C1 segment of cervical spinal cord (tissue), 14 donors: ENCODE measurements at places on chromosomes 5 and 9.
A peak's percentile ranks its signal among the peaks of the same experiment; 100 is the strongest.

DNA sequence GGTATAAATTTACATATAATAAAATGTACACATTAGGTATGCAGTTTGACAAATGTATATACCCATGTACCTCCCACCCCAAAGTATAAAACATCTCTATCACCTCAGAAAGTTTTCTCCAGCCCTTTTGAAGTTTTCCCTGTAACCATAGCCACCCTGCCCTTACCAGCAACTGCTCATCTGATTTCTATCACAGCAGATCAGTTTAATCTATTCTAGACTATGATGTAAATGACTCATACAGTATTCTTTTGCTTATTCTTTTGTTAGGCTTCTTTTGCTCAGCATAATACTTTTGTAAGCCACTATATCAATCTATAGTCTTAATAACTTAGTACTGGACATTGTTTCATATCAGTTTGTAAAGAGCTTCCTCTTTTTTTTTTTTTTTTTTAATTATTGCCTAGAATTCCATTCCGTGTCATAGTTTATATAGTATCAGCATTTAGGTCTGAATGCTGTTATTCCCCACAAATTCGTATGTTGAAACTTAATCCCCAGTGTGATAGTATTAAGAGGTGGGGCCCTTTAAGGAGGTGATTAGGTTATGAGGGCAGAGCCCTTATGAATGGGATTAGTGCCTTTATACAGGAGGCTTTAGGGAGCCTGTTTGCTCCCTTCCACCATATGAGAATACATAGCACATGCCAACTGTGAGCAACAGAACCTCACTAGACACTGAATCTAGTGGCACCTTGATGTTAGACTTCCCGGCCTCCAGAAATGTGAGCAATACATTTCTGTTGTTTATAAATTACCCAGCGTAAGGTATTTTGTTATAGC is 20.3 kb downstream of the MELK start:
- no peak for DNase-seq

- no peak for DNase-seq
These were observed 2269.7 kb downstream of the MAT2B start for GRCh38 chr5:165775111-165775510.

GRCh38 chr9:33081128-33081851 is 4.8 kb upstream of the SMU1 start:
- DNase-seq, result peak; percentile 22

GRCh38 chr5:122846051-122846550 is 688 bp downstream of the SNX24 start:
- DNase-seq, result no peak

- no peak for DNase-seq
These were observed 32.3 kb downstream of the RUSC2 start for GRCh38 chr9:35522187-35522586.

- DNase-seq, result no peak
These were observed 75.0 kb downstream of the SLIT3 start for GRCh38 chr5:169225830-169226356.

- no peak for DNase-seq
These were observed 167.3 kb upstream of the IRX1 start for GRCh38 chr5:3428334-3428733.

- DNase-seq, result no peak
These were observed 1.6 kb upstream of the FOXD1 start for GRCh38 chr5:73450137-73450536.

- DNase-seq, result no peak
These were observed 217.0 kb downstream of the DOCK8 start for GRCh38 chr9:431701-432100.

DNA sequence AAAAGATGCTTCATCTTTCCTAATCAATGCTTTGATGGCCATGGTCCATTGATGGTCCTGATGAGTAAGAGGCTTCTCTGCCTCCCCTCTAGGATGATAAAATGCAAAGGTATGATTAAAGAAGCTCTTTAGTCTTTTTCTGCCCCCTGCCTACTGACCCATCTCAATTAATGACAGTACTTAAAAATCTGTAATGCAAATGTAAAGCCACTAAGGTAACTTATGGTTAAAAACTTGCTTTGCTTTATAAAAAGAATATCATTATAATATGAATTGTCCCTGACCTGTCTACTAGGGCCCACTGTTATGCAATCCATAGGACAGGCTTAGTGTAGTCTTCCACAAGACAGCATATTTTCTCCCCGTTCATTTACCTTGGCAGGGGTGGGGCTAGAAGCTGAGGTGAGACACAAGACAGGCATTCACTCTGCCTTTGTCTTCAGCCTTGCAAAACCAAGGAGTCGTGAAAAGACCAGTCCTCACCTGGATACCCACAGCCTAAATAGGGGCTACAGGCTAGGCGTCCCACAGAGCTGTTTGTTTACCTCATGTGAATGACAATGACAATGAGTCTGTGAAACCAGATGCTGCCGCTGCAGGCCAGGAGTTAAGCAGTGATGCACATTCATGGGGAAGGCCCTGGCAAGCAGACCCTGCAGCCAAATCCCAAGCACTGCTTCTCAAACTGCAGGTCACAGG is 60.4 kb downstream of the BNC2 start:
- no peak for DNase-seq

GRCh38 chr9:122158202-122158601 is 1.4 kb downstream of the NDUFA8 start:
- DNase-seq, result no peak

DNA sequence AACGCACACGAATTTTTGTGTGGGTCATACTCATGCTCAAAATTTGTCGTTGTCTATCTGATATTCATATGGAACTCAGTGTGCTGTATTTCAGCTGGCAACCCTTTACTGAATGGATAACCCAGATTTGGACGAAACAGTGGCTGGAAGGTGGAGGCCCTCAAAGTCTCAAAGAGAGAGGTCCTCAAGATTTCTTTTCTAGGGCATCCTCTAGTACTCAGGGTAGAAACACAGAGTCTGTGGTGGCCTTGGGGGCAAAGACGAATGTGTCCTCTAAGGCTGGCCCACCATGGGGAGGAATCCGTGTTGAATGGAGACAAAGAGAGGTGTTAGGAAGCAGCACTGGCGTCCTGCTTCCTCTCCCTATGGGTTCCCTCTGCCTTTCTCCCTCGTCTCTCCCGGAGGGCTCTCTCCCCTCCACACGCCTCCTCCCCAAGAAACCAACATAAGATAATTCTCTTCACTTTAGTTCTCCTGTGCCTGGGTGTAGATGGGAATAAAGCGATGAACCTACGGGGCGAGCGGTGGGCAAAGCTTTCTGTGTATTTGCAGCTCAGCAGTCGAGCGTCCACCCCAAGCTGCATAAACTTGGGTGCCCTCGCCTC is 333.7 kb downstream of the CWC27 start:
- DNase-seq, result no peak
